ENCODE measurements at places on chromosomes 11 and 22.

DNA sequence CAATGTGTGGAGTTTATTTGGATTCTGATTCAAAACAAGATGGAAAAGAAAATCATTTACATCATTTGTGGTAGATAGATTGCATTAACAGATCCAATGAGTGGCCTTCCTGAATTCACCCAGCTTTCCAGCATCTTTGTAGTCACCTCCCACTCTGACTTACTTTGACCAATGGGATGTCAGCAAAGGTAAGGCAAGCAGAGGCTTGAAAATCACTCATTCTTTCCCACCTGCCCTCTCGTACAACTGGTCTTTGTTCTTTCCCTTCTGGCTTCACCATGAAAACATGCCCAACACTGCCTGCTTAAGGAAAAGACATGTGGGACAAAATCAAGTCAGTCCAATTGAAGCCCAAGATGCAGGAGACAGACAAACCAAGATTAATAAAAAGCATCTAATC, 202.1 kb downstream of the TTC28 start:
- no peak for DNase-seq

GRCh38 chr11:131671734-131672133, 301.3 kb downstream of the NTM start:
- DNase-seq: no peak

DNA sequence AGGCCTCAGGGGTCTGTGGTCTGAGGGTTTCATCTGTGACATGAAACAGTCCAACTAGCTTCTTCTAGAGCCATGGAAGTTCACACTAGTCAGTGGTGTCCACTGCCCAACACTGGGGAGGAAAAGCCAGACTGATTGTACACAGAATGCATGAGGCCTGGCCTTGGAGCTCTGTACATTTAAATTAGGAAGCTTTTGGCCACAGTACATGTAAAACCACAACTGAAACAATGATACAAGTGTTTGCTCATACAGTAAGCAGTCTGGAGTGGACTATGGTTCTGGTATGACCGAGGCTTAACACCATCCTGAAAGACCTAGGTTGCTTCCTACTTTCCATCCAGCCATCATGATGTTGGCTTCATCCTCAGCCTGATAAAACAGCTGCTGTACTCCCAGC, 73.8 kb upstream of the SESN3 start:
- DNase-seq: no peak

DNA sequence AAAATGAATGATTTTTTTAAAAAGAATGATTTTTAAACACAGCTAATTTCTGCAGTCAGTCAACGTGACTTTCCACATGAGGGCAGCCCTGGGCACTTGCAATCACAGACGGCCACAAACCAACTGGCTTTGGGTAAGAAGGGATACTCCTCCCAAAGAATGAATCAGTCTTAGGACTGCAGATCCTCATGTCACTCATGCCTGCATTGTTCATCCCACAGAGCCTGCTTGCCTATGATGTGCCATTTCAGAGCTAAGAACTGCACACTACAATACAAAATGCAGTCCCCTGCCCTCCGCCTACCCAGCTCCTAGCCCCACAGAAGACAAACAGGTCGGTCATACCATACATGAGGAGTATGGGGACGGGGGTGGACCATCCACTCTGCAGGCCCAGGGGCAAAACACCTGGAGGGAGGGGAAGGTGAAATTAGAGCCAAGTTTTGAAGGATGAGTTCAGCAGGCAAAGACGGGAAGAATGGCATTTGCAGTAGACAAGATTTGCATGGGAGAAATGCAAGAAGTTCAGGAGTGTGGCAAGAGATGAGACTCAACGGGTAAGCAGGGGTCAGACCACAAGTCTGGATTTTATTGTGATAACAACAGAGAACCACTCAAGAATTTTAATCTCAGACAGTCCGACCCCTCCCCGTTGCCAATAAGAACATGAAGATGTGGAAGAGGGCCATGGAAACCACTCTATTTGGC, 24.7 kb downstream of the PACSIN2 start:
- no peak for DNase-seq

DNA sequence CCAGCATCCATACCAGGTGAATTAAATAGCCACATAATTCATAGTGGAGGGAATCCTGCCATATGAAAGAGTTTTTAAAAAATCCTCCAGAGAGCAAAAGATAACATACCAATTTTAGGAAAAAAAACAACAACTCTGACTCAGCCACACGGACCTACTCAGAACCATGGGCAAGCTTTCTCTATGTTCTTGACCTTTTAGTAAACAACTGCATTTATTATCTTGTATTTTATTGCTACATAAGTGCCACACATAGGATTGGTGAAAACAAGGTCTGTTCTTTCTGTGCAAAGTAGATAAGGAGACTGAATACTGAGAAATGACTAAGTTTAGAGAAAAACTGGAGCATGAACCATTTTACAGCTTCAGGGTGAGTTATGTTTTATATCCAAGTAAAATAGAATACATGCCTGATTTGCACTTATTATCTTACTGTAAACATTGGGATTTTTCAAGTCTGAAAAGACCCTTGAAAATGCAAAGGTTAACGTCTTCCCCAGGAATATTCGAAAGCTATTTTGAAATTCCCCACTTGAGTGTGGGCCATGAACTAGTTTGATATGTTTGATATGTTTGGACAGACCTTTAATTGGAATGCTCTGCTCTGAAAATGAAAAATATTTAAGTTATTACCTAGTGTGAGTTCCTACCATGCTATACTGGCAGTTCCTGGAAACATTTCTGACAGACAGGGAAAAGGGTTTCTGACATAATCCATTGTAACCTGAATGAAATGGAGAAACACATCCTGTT, 89.5 kb upstream of the DDI1 start:
- no peak for DNase-seq

DNA sequence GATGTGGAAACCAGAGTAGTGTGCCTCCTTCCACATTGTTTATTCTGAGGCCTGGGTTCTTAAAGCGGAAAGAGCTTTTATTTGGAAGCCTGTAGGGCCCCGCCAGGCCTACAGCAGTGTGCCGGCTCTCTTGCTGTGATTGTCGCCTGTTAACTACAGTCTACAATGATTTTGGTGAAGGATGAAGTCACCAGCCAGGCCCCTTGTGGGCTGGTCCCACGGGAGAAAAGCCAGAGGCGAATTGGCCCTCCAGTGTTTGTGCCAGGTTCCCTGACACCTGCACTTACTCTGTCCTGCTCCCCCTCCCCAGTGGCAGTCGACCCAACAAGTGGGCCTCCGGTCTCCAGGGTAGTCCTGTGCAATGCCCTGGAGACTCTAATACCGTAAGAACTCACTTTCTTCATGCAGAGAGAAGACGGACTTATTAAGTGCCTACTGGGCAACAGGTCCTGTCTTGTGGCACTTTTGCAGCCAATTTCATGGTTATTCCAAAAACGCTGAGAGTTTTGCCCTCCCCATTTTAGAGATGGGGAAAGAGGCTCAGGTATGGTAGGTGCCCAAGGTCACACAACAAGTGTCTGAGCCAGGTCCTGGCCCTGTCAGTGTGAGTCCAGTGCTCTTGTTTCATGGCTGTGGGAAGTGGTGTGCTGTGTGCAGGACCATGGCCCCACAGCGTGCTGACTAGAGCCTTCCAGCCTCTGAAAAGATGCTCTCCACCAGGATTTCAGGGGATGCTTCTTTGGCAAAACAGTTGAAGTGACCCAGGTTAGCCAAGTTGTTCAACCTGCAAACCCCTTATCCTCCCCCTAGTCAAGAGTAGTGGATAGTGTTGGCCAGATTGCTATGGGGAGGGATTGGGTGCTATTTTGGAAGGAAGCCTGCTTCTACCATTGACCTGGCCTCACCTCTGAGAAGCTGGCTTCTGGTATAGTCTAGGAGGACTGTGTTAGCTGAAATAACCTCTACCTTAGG, 1.4 kb downstream of the MICAL2 start:
- DNase-seq: no peak

DNA sequence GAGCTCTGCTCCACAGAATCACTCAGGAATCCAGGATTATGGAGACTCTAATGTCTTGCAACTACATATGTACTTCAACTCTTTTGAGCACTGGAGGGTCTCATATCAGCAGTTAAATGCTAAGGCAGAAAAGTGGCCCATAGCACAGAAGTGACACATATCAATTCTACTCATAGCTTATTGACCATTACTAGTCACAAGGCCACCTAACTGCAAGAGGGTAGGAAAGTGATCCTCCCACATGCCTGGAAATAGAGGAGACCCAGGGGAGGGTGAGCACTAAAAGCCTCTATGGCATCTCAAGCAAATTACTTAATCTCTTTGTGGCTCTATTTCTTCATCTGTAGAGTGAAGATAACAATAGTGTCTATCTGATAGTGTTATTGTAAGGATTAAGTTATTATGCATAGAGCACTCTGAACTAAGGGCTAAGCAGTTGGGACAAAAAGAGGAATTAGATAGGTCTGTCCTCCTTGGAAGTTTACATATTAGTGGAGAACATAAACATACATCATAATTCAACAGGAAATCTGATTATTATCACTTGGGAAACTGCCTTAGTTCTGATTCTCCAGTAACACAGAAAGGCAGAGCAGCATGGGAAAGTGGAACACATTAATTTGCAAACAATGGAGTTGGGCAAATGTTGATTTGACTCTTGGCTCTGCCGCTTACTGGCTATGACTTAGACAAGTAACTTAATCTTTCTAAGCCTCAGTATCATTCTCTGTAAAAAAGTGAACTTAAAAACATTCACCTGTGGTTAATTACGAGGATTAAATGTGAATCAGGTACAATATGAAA, 25.1 kb upstream of the USP47 start:
- no peak for DNase-seq

- DNase-seq: no peak
These were observed 29.7 kb downstream of the CELSR1 start for GRCh38 chr22:46507451-46508425.

DNA sequence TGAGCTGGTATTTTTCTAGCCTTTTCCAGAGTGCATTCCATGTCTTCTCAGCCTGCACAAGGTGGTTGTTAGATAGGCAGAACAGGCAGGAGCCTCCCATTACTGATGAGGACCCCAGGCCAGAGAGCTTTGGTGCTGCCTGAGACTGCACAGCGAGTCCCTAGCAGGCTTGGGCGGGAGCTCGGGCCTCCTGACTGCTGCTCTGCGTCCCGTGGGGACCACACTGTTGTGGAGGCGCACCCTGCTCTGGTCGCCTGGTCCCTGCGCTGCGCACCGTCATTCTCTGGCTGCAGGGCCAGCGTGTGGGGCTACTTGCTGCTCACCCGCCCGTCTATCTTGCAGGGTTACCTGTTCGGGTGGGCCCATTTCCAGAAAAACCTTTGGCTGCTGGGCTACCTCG, 8.5 kb downstream of the TPCN2 start:
- DNase-seq: no peak

DNA sequence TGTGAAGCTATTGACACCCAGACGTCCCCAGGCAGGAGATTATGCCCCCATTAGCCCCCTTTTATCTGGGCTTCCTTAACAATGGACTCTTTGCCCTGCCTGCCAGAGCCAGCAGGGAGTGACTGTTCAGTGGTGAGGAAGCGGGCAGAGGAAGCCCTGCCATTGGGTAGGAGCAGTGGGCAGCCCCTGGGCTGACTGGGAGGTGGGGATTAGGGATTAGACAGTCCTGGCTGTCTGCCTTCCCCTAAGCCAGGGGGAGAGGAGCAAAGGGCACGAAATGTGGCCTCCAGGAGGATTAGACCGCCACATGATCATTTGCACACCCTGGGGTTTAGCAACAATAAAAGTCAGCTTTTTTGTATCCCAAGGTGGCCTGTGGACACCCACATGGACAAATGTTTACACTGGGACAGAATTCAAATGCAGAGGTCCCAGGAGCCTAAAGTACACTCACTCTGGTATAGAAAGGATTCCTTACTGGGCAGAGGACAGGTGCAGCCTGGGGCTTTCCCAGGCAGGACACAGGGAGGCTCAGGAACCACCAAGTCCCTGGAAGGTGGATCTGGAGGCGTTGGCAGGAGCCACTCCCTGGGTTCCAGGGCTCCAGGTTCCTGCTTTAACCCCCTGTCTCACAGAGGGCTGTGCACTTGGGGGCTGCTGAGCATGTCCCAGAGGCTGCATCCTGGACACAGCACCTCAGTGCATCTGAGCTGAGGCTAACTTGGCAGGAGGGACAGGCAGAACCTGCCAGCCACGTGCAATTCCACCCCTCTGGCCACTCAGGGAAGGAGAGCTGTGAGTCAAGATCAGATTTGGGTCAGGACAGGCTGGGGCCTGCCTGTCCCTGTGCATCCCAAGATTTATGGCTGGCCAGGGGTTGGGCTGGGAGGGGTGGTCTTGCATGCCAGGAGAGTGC, 2.1 kb downstream of the PNPLA3 start:
- DNase-seq: no peak

DNA sequence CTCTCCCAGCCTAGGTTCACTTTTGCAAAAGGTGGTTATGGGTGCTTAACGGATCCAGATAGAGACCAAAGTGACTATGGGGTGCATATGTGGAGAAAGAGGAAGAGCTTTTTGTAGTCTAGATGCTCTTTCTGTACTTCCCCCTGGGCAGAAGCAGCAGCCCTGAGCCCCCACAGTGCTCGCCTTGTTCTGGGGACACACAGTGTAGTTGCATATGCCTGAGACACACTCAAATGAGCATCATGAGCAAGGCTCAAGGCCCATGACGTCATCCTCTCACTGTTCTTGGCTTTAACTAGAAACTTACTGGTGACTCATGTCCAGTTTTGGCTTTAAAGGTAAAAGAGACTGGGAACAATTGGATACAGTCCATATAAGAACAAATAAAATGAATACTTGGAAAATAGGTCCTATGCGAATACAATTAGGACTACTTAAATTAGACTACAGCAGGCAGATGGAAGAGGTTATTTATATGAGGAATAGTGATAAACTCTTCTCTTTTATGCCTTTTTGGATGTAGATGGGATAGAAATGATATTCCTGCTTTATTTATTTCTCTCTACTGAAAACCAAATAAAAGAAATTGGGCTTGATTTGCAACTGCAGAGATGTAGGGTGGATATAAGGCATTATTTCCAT, 20.1 kb upstream of the PEX26 start:
- DNase-seq: no peak

DNA sequence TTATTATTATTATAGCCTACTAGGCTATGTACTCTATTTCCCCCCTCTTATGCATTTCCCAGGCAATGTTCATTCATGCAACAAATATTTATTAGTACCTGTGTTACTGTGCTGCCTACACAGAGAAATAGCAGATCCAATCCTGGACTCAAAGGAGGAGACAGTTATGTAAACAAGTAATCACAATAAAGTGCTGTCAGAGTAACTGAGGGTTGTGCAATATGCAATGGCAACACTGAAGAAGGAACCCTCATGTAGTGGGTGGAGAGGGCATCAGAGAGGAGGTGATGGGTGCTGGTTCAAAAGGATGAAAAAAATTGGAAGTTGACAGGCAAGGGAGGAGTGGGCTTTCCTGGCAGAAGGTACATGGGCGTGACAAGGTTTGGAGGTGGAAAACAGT, 886 bp upstream of the P4HA3 start:
- no peak for DNase-seq
